ENCODE measurements at places on chromosomes 12 and 14.

DNA sequence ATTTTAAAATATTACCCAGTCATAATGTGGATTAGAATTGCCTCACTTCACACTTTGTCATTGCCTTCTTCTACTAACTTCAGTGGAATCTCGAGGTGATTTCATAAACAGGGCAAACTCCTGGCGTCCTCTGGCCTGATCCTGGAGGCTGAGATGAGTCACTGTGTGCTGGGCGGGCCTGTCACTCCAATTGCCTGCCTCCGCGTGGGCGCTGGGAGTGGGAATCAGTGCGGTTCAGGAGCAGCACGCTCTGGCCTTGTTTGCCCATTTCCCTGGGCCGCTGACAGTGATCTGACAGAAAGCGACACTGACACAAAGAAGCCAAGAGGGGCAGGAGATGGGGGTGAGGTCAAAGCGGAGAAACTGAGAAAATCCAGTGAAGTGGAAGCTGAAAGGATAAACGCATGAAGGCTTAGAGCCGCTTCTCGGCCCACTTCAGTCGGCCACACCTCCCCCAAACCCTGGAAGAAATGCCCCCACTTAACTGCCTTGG lies 29.7 kb downstream of the LGR5 start:
- DNase-seq, result no peak

- no peak for DNase-seq
These were observed 4.4 kb downstream of the AVIL start for GRCh38 chr12:57813971-57814772.

GRCh38 chr14:29310757-29311156 lies 544.2 kb downstream of the FOXG1 start:
- DNase-seq, result no peak

DNA sequence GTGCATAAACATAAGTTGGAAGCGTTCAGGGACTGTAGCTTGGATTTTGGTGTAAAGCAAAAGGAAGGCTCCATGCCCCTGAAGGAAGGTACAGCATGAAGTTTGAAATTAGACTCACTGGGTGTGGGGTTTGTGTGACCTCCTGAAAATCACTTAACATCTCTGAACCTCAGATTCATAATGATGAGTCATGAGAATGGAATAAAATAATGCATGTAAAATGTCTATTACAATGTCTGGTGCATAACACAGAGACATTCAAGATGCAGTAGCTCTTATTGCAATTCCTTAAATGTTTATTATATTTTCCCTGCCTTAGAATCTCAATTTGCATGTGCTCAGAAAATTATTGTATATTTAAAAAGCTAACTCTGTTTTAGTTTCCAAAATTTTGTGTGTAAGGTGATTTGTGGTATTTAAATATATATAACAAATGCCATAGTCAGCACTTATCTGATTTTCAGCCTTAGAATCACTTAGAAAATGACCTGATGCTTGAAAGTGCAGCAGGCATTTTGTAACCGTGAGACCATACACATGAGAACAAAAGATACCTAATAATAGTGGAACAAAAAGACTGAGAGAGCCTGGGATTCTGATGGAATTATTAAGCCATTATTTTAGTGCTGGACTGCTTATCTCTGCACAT lies 66.3 kb downstream of the E2F7 start:
- no peak for DNase-seq

- DNase-seq, result no peak
These were observed at the start of gene CLEC1B for GRCh38 chr12:9999016-9999415. Gene CLEC1B, minus strand, starts transcription at chr12:9999121. Its CDS starts 21 bp downstream, at chr12:9999100.

GRCh38 chr12:51870504-51870903 lies 17.4 kb upstream of the ANKRD33 start:
- no peak for DNase-seq

- no peak for DNase-seq
These were observed 48.2 kb downstream of the SETD3 start for GRCh38 chr14:99432485-99432884.
